Forelimb muscle (tissue), 1 donor: ENCODE measurements at places on chromosomes 1 and 21. TPM values are rescaled to one million over a fixed set of nuclear protein-coding genes. Genes with fewer than 3 reads are reported as not detected.
A peak's percentile ranks its signal among the peaks of the same experiment; 100 is the strongest.

Gene HRNR
- 0.03 TPM for polyA plus RNA-seq

Gene KCNT2
- 6.4 TPM for polyA plus RNA-seq

Gene DNASE2B
- not detected for polyA plus RNA-seq

GRCh38 chr1:77095236-77095635 is 124.0 kb downstream of the PIGK start:
- no peak for DNase-seq

DNA sequence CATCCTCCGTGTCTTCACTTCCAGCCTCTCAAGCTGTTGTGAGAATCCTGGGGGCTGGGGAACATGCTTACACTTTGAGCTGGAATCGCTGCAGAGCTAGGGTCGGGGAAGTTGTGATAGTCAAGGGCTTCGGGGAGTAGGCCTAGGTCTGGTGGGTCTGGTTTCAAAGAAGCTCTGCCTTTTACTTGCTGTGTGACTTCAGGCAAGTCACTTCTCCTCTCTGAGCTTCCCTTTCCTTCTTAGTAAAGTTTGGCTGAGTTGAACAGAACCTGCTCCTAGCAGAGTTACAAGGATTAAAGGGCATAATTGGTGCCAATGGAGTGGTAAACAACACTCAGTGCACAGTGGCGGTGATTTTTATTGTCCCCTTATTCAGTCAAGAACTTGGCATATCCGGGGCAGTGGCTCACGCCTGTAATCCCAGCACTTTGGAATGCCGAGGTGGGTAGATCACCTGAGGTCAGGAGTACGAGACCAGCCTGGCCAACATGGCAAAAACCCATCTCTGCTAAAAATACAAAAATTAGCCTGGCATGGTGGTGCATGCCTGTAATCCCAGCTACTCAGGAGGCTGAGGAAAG is 25.7 kb downstream of the ARHGEF19 start:
- no peak for DNase-seq

DNA sequence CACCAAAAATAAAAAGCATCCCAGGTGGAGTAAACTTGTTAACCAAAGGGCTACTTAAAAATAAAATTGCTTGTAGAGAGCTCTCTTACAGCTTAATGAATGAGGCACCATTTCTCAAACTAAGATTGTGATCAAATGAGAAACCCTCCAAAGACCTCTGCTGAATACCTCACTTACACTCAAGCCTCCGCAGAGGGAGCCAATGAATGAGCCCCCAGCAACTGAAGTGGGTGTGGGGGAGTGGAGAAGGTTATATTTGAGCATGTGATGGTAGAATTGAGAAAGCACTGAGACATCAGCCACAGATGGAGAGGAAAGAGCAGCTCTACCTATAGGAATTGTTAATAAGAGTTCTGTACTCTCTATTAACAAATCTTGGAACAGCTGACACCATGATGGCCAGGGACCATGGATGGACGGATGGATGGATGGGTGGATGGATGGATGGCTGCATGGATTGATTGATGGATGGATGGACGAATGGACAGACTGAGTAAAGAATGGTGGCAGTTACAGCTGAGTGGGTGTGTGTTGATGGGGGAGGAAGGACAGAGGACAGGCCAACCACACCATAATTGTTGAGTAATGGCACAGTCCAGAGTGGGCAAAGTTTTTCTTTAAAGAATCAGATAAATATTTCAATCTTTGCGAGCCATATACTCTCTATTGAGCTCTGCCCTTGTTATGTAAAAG is 20.3 kb upstream of the TIAM1 start:
- no peak for DNase-seq

GRCh38 chr21:16742131-16742641 is 770.7 kb upstream of the CXADR start:
- DNase-seq, result peak; percentile 80

DNA sequence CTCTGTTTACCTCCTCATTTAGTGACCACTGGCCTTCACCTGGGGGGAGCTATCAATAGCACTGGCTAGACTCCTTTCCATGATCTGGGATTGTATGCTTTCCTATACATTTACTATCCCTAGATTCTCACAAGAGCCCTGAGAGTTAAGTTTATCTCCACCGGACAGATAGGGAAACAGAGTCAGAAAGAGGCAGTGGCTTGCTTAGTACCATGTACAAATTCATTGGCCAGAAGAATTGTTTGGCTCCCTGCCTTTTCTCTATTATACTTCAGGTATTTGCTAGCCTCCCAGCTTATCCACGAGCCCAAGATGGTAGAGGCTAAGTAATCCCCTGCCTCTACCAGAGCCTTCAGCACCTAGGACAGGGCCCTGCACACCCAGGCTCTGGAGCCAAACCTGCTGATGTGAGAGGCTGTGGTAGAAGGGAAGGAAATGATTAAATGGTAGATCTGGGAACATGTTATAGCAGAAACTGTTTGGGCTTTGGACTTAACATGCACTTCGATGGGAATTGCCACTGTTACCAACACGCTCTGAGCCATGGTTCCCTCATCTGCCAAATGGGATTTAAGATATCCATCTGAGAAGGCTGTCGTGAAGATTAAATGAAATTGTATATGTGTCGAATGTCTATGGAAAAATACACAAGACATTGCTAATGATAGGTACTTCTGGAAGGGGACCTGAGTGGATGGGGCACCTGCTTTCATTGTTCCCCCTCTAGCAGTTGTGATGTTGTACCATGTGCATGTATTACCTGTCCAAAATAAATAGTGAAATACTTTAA is 3.1 kb upstream of the BLACAT1 start:
- peak; percentile 17 for DNase-seq

DNA sequence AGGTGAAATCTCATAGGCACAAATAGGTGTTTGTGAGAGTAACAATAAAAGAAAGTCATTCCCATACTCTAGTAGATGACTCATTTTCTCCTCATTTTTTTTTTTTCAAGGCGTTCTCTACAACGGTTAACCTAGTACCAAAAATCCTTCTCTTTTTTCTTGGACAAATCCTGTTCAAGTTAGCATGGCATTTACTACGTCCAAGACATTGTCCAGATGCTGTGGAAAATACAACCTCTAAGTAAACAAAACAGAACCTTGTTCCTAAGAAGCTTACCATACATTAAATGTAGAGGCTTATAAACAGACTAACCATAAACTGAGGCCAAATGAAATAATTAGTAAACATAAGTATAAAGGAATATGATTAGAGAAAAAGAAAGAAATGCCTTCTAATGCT is 76.2 kb upstream of the RGS4 start:
- no peak for DNase-seq

GRCh38 chr1:94325377-94326302 is 88.3 kb upstream of the ARHGAP29 start:
- DNase-seq, result no peak

GRCh38 chr1:181905944-181906597 is 155.4 kb downstream of the ZNF648 start:
- DNase-seq, result no peak

DNA sequence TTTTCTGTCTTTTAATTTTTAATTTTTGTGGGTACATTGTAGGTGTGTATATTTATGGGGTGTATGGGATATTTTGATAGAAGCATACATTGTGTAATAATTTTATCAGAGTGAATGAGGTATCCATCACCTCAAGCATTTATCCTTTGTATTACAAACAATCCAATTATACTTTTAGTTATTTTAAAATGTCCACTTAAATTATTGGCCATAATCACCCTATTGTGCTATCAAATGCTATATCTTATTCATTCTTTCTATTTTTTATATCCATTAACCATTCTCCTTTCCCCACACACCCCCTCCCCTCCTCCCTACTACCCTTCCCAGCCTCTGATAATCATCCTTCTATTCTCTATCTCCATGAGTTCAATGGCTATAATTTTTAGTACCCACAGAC is 70.2 kb upstream of the TSHB start:
- DNase-seq, result no peak

DNA sequence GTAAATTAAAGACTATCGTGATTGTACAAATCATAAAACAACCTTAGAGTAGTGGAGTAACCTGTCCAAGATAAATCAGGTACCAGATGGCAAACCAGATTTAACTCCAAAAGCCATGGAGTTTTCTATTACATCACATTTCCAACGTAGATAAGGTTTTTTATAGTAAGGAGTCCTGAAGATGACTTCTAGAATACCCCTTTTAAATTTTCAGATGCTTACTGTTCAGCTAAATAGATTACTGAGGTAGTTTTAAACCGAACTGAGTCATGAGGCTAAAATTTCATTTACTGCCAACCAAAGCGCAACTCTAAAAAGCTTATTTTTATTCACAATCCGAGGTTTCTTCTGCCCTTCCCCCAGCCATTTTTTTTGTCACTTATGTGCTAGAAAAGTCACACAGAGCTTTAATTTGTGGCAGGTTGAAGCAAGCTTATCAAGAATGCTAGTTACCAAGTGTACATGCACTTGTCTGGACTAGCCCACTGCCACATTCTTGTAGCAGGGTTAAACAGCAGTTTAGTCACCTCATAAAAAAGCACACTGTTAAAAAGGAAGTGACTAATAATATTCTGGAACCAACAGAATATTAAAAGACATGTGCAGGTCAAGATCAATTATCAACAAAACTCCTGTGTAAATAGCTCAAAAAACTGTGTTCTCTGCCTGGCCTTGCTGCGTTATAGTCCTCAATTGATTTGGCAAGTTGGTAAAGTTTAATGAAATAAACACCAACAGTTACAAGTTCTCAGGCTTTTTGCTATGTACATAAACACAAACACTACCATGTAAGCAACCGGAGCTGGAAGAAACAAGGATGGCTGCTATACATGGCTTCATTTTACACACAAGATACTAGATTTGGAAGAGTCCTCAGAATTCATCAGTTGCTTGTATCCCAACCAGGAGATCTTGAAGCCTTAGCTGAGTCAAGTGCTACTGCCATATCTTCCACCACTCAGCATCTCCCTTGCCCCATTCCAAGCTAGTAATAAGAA is 180.3 kb upstream of the DMRTA2 start:
- DNase-seq, result no peak

DNA sequence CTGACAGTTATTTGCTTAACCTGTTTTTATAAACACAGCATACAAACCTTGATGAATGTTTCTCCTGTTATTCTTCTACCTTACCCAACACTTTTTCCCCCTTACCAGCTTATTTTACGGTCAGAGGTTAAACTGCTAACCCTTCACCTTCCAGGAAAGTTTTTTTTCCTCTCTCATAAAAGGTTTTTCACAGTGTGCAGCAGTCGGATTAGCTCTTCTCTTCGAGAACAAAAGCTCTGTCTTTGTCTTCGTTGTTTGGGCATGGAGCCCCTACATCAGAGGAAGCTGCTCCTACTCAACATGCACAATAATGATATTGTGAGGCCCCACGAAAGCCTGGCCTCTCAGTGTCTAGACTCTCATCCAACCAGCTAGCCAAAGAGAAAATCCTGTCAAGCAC is 42.0 kb downstream of the DENND1B start:
- DNase-seq, result no peak

- no peak for DNase-seq
Measured at GRCh38 chr1:207239874-207240273, 81.6 kb upstream of the CD55 start.

- DNase-seq, result no peak
Measured at GRCh38 chr21:34874684-34875513, 174.2 kb downstream of the RUNX1 start.

- DNase-seq, result no peak
Measured at GRCh38 chr1:211133393-211133835, 534 bp downstream of the KCNH1 start.

DNA sequence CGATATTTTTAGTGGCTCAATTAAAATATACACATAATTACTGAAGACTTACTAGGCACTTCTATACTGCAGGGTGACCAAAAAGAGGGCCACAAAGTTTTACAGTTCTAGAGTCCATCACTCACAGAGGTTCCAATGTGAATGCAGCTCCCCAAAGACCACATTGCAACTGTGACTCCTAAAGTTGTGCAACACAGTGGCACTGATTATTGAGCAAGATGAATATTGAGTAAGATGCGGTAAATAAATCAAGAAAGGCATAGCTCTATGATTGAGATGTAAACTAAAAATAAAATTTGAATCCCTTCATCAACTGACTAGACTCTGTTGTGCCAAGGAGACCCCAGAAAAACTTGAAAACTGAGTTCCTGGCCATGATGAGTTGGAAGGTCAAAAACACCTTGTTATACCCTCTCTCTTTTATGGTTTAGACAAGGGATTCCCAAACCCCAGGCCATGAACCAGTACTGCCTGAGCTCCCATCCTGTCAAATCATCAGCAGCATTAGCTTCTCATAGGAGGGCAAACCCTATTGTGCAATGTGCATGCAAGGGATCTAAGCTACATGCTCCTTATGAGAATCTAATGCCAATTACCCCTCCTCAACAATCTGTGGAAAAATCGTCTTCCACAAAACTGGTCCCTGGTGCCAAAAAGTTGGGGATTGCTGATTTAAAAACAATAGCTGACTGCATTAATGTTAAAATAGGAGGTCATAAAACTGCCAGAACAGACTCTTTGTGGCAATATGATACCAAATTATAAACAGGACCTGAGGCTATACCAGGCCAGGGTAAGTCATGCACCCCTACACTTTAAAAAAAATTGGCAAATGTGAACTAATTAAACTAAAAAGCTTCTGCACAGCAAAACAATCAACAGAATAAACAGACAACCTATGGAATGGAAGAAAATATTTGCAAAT is 94.3 kb downstream of the ADGRL4 start:
- DNase-seq, result no peak

GRCh38 chr1:194045416-194045815 is 859.0 kb upstream of the B3GALT2 start:
- no peak for DNase-seq
